ENCODE measurements at places on chromosomes 5 and 9.

GRCh38 chr5:112077180-112077579, 320.2 kb upstream of the NREP start:
- DNase-seq = no peak

- DNase-seq = no peak
Observed at GRCh38 chr5:8185852-8186251, 316.9 kb downstream of the MTRR start.

DNA sequence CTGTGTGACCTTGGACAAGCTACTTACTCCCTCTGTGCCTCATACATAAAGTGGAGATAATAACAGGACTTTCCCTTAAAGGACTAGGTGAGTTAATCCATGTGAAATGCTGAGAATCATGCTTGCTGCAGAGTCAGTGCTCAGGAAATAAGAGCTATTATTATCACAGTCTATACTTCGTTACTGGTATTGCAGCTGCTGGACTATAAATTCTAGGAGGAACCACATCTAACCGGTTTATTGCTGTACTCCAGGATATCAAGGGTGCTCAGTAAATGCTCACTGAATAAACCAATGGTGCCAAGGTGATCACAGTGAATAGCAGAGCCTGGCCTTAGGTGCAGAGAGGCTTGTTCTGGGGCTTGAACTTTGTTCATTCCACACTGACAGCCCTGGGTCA, 69.3 kb downstream of the HSPA4 start:
- no peak for DNase-seq

DNA sequence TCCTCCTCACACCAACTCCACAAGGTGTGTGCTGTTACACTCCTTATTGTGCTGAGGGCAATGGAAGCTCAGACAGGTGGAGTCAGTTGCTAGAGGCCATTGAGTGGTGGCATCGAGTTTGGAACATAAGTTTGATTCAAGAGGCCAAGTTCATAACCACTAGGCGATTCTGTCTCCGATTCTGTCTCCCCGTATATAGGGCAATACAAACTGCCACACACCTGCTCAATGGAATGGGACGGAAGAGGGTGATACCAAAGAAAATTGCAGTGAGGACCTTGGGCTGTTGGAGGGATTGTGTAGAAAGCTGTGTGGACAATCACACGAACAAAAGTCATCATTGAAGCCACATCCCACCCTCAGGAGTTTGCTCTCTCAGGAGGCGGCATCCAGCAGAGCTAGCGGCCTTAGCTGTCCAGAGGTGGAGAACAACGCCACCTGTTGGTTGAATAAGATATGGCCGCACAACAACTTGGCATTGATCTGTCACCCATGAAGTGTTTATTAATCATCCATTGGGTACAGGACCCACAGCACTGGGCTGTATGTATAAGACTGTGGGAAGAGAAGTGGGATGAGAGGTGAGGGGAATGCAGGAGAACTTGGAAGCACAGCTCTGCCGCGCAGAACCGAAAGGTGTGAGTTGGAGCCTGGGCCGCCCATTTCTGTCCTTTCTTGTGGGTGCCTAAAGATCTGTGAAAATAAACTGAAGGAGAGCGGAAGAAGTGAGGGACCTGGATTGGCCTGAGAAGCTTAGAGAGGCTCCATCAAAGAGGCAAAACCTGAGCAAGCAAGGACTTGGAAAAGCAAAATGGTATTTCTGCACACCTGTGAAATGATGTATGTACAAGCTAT, 16.1 kb upstream of the NEUROG1 start:
- DNase-seq = peak; percentile 60
